ENCODE measurements at places on chromosomes 7 and 10.

- DNase-seq: no peak
Observed at GRCh38 chr10:29263506-29263905, 25.4 kb upstream of the LYZL1 start.

DNA sequence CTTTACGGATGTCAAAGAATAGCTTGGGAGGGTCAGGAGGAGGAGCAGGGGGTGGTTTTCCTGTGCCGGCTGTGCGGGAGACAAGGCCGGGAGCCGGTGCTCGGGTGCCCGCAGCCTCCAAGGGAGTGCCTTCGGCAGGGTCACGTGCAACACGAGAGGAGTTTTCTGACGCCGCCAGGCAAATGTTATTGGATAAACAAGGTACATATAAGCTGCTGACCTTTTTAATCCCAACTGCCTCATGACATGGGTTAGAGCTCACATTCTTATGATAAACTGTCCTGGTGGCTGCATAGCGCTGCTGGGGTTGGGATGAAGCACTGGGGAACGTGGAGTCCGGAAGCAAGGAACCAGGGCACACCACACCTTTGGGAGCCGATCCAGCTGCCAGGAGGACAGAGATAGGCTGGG is 124.8 kb upstream of the PDLIM1 start:
- DNase-seq: no peak

- DNase-seq: no peak
Observed at GRCh38 chr7:17120756-17121155, 177.7 kb upstream of the AHR start.

DNA sequence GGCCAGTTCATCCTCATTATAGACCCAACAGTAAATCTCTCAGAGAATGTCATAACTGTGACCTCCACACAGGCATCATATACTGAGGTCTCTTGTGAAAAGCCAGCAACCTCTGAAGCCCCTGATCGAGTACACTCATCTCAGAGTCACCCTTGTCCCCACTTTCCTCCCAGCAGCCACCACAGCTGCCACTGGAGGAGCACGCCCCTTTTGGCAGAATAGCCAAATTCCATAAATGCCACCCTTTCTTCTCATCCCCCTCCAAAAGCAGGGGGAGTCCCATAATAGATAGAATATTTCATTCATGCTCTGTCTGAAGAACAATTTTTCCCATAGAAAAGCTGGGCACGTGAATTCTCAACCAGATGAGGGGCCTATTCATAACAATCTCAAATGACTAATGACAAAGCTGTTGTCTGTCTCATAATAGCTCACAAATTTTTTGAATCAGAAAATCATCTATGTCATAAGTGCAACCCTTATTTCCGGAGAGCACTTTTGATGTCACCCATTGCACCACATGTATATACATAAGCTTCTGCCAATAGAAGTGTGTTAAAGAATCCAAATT is 47.4 kb downstream of the SGMS1 start:
- DNase-seq: no peak

GRCh38 chr10:116803451-116804249 is 45.6 kb upstream of the ENO4 start:
- no peak for DNase-seq

- DNase-seq: no peak
Observed at GRCh38 chr10:8070440-8070839, 16.0 kb downstream of the GATA3 start.

DNA sequence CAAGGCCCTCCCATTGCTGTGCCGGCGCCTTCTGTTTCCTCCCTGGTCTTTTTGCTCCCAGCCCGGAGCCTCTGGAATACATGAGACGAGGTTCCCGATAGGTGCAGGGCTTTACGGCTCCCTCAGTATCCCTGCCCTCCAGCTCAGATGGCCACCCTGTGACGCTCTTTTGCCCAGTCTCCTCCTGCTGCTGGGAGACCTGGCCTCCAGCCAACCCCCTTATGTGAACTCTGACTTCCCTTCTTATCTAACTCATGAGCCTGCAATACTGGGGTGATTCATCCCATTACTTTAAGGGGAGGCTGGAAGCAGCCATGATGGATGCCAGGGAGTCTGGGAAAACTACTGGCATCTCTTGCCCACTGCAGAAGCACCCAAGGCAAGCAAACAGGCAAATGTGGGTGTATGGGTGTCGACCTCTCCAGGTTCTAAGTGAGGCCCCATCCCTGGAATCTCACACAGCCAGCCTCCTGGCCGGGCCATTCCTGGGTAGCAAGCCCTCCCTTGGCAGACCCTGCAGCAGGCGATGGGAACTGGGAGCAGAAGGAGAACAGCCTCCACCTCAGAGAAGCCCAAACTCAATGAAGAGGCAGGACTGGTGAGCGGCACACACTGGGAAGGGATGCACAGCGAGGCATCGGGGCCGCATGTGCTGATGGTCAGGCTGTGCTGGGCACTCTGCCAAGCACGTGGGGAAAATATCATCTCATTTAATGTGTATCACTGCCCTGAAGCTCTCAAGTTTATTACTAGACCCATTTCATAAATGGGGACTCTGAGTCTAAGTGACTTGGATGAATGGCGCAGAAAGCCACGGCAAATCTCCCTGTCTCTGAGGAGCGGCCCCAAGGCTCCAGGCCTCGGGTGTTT is 97.5 kb downstream of the FAM53B start:
- DNase-seq: no peak

- no peak for DNase-seq
Observed at GRCh38 chr7:111980725-111981124, 225.5 kb downstream of the DOCK4 start.

DNA sequence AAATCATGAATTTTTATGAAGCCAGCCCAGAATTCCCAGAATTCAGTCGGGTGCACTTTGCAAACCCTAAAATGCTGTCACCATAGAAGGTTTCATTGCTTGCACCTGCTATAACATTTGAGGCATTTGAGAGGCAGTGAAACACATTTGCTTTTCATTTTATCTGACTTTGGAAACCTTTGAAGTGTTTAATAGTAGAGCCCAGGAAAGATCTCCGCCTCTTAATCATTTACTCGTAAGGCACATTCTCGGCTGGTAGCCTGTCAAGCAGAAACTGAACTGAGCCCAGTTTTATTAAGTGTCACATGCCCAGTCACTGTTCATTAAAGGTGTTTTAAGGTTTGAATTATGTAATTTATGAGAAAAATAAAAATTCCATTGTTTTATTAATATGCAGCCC is 247.6 kb downstream of the EMX2 start:
- DNase-seq: no peak

GRCh38 chr10:84341538-84341856 is 13.1 kb downstream of the CCSER2 start:
- no peak for DNase-seq

GRCh38 chr7:14842523-14842922 is 60.0 kb downstream of the DGKB start:
- no peak for DNase-seq

GRCh38 chr7:126856691-126857291 is 395.9 kb downstream of the GRM8 start:
- DNase-seq: no peak

DNA sequence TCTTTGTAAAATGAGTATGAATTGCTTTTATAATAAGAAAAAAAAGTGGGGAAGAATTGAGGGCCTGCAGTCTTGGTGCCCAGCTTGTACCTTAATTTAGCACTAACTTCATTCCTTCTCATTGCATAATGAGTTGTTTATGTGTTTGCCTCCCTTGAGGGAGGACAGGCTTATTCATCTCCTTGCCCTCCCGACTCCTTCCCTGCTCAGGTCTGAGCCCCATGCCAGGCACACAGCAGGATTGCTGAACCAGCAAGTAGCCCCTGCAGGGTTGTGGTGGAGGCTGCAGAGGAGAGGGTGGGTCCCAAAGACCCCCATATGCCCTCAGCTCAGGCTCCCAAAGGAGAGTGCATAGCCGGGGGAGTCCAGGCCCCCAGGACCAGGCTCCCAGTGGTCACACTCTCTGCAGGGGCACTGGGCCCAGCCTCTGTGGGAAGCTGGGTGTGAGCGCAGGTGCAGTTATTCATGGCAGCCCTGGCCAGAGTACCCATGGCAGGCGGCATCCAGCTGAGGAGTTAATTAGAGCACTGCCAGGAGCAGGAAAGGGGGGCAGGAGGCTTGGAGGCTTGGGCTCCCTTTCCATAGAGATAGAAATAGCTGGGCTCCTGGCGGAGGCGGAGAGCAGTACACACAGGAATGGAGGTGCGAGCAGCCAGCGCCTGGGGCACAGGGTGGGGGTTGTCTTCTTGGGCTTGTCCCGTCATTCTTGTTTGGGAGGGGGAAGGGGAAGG is 28.2 kb upstream of the GOLGA7B start:
- no peak for DNase-seq

- no peak for DNase-seq
Observed at GRCh38 chr10:5607594-5607993, 58.8 kb downstream of the ASB13 start.

DNA sequence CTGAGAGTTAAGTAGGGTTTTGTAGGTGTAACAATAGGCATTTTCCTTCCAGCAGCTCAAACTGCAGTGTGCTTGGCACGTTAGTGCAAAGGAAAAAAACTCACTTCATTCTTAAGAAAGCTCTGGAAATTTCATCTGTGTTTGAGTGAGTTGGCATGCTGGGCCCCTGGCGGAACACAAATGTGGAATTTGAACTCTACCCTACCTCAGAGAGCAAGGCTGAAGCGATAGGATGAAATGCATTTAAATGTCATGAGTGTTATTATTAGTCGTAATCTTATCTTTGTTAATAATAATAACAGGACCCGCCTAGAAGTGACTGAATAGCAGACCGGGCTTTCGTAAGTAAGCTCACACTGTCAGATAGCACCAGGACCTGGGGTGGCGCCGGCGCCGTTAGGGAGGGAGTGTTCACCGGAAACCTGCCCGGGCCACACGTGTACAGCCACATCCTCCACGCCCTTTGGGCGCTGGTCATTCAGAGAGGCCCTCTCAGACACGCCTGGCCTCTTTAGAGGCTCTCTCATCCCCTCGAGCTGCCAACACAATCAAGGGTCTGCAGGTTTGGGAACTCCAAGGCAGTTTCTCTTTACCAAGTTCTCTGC is 63.5 kb downstream of the GRK5 start:
- peak; percentile 19 for DNase-seq

GRCh38 chr7:105013816-105014692 is at the start of gene KMT2E:
Gene KMT2E (plus strand): TSS chr7:105014205. CDS start chr7:105040953, 26,748 bp downstream.
- peak; percentile 90 for DNase-seq

DNA sequence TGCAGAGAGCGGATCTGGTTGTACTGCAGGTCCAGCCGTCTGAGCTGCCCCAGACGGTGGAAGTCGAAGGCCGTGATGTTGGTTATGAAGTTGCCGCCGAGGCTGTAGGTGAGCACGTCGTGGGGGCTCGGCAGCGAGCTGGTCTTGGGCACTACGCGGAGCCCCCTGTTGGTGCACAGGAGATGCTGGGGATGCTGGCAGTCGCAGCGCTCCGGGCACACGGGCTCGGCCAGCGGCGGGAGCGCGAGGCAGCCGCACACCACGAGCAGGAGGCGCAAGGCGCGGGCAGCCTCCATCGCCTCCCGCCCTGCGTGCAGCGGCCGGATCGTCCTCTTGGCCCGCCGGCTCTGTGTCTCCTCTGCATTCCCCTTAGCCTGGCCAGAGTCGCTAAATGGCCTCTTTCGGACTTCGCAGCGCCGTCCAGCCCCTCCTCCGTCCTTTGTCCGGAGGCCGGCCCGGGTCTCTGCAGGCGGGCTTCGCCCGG is 337 bp downstream of the TRIL start:
- no peak for DNase-seq

DNA sequence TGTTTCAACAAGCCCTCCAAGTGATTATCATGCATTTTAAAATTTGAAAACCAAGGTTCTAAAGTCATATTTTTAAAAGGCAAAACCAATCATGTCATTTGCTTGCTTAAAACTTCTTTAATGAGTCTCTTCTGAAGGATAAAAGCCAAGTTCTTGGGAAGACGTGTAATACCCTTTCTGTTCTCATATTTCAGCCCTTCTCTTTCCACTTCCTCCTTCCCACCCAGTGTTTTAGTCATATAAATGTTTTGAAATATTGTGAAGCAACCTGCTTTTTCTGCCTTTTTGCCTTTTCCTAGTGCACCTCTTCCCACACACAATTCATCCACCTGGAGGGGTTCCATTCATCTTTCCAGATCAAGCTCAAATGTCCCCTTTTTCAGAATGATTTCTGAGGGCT is 211.1 kb upstream of the LRRTM3 start:
- no peak for DNase-seq

DNA sequence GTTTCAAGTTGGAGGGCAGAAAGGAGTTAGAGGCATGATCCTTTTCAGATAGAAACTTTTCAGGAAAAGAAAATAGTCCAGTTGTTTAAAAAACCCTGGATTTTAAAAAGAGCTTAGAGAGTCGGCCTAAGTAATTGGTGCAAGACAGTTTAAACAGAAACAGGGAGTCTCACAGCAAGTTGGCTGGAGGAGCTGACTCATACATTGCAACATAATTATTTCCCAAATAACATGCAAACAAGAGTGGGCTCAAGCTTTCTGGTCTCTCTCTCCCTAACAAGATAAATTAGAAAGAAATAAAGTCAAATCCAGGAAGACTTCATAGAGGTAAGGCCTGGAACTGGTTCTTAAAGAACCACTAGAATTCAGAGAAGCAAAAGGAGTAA is 100.3 kb upstream of the AGBL3 start:
- no peak for DNase-seq

- DNase-seq: no peak
Observed at GRCh38 chr10:37125921-37126320, 523 bp downstream of the ANKRD30A start.

DNA sequence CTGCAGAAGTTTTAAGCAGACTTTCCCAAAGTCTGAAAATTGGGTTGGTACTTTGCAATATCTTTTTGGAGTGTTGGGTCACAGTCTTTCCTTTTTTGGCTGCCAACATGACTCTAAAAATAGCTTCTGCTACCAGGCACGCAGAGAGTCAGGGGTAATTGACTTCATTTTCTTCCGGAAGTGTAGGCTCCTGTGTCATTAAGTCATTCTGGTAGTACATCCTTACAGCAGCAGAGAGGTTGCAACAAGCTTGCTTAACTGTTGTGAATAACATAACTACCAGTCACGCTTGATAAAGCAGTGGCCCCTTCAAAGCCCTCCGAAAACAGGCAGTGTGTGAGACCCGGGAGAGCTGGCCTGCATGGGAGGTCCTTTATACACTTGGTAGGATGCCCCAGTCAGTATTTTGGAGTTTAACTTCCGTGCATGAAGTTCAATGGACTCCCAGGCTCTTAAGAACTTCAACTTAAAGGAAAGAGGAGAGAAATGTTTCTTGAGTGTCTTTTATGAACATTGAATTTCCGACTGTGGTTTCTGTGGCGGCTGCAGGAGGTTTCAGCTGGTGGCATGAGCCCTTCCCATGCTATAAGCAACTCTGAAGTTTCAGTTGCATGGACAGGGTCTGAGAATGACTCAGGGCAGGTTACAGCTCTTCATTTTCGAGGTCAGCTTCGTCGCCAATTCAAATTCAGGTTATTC is 310.7 kb downstream of the GALNT17 start:
- DNase-seq: no peak

Measured in activated T-helper 1 cell treated with anti-CD3 and anti-CD28 coated beads, Interleukin-2, amount 50 U/mL, for 16 hours (primary cell).